Activated naive CD4-positive, alpha-beta T cell treated with anti-CD3 and anti-CD28 coated beads for 36 hours (primary cell): ENCODE measurements at places on chromosomes 11 and 22. TPM values are rescaled to one million over a fixed set of nuclear protein-coding genes. Genes with fewer than 3 reads are reported as not detected.

GRCh38 chr22:20652582-20652981, 121.3 kb upstream of the SERPIND1 start:
- no peak for DNase-seq

DNA sequence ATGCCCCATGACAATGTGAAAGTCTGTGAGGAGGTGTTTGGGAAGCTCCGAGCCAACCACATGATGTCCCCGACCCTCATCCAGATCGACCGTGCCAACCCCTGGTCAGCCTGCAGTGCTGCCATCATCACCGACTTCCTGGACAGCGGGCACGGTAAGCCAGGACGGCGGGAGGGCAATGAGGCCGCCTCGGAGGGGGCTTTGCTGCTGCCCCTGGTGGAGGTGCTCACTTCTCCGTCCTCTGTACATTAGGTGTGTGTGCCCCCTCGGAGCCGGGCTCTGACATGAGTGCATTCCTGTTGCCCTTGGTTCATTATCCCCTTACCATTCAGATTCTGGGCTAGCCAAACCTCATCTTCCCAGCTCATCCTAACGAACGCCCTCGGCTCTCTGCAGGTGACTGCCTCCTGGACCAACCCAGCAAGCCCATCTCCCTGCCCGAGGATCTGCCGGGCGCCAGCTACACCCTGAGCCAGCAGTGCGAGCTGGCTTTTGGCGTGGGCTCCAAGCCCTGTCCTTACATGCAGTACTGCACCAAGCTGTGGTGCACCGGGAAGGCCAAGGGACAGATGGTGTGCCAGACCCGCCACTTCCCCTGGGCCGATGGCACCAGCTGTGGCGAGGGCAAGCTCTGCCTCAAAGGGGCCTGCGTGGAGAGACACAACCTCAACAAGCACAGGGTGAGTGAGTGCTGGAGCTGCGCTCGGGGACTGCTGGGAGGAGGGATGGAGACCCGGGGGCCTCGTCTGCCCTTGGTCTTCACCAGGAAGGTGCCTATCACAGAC, 13.8 kb downstream of the ADAMTS15 start:
- no peak for DNase-seq

DNA sequence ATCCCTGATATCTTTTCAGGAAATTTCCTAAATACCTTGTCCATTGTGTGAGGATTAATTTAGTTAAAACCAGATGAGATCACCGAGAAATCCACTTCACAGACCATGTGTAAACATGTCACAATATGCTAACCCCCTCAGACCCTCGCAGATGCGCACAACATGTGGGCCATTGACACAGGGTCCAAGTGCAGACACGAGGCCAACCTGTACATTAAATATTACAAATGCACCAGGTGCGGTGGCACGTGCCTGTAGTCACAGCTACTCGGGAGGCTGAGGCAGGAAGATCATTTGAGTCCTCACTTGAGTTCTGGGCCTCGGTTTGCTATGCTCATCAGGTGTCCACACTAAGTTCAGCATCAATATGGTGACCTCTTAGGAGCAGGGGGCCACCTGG, 9.9 kb upstream of the TMPRSS4 start:
- DNase-seq, result no peak

UCP3 gene
- total RNA-seq, result 0.83 TPM
